Pancreas (tissue), 10 donors: ENCODE measurements at places on chromosomes 3 and 15.
A peak's percentile ranks its signal among the peaks of the same experiment; 100 is the strongest.

DNA sequence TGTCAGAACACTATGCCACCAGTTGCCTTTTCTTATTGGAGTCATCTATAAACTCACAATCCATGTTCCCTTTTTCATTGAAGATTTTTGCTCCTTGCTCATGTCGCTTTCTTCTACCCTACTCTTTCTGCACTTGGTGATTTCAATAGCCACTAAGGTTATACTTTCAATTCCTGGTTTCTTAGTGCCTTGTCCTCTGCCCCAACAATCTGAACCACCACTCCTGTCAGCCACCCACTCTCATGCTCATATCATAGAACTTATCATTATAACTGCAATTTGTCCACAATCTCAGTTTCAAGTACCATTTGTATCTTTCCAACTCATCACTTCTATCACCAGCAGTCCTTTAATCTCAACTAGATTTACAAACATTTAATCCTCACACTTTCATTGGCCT, 10.0 kb upstream of the GRAMD1C start:
- DNase-seq = no peak

DNA sequence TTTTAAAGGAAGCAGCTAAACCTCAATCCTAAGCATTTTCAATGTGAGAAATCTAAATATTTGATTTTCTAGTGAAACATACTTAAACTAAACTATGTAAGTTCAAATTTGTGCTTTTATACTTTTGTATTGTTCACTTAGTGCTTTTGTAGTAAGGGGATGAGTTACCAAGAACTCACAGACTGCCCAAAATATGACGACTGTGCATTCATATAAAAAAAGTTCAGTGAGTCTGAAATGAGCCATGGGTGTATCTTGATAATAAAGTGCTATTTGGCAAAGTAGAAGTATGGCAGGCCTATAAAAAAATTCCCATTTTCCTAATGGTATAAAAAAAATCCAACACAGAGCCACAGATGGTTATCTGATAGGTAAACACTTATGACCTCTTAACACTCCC, 66.2 kb downstream of the NPTN start:
- no peak for DNase-seq

DNA sequence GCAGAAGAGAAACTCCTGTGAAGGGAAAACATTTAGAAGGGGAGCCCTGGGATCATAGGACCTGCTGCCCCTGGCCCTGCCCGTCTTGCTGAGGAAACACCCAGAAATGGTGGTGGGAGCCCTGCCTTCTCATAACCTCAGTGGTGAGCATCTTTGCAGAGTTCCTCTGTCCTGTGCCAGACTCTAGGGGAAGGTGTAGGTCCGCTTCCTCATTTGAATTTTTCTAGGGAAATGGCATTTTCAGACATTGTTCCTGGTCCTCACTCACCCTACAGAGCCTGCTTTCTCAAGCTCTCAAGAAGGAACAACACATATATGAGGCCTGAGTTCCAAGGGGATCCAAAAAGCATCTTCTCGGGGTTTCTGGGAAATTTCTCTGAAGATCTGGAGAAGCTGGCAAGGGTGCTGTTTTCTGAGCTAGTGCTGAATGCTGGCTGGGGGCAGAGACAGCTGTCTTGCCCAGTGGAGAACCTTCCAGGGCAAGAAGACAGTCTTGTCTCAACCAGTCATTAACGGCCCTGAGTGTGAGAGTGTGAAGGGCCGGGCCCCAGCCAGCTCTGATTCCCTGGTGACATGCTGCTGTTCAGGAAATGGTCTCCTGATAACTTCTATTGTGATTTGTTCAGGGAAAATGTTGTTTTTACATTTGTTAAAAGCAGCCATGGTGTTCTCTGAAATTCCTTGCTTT, 283.1 kb upstream of the LRRFIP2 start:
- no peak for DNase-seq

- DNase-seq = no peak
Observed at GRCh38 chr3:49153349-49153912, 12.7 kb downstream of the CCDC71 start.

DNA sequence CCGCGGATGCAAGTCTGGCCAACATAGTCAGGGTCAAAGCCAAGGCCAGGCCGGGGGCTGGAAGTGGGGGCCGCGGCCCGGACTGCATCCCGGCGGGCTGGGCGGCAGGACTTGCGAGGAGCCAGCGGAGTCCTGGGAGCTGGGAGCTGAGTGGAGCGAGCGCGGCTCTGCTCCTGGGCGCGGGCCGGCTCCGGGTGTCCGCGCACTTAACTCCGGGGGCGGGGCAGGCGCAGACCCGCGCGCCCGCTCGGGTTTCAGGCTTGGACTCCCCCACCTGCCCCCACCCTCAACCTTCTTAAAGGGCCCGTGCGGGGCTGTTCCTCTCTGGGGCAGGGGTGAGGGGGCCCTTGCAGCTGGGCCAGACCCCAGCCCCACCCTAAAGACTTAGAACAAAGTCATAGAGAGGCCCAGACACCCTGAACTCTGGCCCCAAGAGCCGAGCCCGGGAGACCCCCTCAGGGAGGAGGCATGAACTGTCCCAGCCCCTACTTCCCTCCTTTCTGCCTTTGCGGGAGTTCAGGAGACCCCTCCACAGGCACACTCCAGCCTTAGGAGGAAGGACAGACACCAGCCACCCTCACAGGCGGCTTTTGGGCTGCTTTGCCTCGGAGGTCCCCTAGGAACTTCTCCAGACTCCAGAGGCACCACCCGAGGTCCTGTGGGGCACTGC, at the start of gene CSPG4:
Gene CSPG4, minus strand, starts transcription at position 181 of the 670 bp plus-strand sequence. Its CDS starts 93 bp downstream, at position 88.
- peak; percentile 67 for DNase-seq

- no peak for DNase-seq
Observed at GRCh38 chr3:43349716-43350115, 63.4 kb downstream of the SNRK start.

DNA sequence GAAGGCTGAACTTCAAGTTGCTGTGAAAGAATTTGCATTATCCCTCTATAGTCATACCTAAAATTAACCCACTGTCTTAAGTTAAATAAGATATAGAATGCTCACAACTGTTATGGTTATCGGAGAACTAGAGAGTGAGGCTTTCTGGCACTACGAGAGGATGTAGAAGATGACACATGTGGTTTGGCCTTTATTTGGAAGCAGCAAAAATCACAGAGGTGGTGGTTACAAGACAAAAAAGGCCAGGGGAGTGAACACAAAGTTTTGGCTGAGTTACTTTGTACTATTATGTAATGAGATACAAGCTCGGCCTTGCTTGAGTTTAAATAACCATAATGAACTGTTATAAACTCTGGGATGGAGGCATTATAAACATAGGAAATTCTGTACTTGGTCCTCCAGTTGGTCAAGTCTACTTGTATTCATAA, 78.3 kb upstream of the ICE2 start:
- DNase-seq = no peak

DNA sequence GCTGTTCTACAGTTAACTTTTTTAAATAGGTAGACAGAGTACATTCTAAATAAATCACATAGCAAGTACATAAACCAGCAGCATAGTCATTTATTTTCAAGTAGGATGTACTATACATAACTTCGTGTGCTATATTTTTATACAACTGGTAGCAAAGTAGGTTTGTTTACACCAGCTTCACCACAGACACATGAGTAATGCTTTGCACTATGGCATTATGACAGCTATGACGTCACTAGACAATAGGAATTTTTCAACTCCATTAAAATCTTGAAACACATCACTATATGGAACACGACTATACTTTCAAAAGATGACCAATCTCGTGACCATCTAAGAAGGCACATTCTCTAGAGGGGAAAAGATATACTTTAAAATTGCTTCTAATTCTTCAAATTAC, 3.5 kb downstream of the TEX55 start:
- DNase-seq = no peak

DNA sequence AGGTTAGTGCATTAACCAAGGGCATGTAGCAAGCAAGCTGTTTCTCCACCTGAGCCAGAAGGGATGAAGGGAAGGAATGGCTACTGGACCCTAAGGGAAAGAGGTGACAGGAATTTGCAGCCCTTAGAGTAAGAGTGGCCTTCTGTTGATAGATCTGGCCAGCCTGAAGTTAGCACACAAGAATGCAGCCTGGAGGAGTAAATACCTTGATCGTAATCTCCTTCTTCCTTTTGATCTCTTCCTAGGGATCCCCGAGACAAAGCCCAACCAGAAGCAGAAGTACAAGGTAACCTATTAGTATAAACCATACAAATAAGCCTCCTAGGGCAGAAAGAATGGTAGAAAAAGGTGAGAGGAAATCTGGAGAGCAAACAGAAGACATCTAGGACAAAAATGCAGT, 134.6 kb downstream of the ATP8B4 start:
- DNase-seq = no peak

GRCh38 chr3:177561769-177562392, 364.6 kb upstream of the TBL1XR1 start:
- DNase-seq = no peak

DNA sequence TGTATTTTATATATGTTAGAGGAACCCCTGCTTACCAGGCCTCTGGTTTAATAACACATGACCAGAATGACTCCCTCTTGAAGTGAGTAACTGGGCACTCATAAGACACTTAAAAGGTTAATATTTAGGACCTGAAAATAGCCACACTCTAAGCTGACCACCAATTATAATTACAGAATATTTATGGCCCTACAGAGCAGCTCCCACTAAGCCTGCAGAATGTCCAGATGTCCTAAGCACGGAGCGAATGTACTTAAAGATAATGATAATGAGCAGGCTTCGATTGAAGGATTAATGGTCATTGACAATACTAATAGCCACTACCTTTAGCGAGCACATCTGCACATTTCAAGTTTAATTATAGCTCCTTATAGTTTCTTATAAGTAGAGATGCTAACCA, 22.8 kb upstream of the KCTD6 start:
- no peak for DNase-seq

- DNase-seq = no peak
Observed at GRCh38 chr3:35777563-35778554, 138.5 kb downstream of the ARPP21 start.

DNA sequence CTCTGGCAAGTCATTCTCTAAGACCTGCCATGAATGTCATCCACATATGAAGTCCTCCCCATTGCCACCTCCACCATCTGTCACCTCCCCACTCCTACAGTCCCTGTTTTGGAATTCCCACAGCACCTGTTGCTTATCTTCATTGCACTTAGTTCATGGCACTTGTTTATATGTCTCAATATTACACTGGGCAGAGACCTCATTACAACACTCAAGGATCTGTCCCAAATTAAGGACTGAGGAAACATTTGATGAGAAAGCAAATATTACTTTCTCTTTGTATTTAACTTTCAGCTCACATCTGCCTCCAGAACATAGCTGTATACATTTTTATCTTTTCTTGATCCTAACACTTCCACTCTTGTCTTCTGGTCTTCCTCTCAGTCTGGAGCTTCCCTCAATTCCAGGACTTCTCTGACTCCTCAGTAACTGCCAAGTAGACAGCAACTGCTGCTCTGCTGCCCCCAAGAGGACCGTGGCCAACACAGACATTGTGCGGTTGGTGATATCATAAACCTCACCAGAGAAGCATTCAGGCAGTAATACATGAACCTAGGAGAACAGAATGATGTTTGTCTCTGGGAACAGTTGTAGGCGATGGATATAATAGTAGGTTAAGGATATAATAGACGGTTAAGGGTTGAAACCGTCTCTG, 45.0 kb upstream of the FGF12 start:
- DNase-seq = no peak

DNA sequence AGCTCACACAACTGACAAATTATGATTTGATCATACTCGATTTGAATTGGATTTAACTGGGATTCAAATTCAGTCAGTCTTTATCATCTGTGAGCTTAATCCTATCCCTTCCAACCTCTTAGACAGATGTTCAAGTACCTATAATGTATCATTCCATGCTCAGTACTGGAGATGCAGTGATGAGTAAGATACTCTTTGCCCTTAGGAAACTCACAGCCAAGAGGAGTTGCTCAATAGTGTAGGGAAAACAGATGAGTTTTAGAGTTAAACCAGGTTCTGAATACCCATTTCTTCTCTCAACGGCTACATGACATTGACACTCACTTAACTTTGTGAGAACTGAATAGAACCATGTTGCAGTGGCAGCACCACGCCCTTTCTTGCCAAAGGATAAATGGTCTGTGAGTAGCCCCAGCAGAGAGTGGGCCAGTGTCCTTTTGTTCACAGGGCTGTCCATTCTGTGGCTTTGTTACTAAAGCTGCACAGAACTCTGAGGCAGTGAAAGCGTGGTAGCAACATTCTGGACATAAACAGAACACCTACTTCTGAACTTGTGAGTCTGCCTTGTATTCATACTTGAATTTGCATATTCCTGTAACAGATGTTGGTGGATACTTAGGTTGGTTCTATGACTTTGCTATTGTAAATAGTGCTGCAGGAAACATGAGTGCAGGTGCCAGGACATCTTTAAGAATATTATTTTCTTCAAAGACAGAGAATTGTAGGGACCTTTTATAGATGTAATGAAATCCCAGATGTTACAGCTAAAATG, 91.6 kb downstream of the RASA2 start:
- DNase-seq = no peak

DNA sequence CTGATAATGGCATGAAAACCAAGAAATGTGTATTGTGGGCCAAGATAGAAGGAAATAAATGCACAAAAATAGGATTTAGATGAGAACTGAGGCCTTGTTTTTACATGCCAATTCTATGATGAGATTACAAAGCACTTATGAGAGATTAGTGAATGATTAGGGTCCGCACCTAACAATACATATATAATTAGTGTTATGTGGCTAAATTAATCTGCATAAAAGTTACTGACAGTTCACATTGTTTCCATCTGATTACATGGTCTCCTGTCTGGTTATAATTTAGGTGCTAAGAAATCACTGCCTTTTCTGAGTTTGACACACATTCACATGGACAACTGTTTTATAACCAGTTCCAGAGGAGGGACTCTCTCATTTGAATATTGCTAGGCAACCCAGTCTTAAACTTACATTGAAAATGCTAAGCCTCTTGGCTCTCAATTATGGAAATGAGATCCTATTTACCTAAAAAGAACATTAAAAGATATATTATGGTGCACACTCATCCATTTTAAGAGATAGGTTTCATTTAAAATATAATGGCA, 117.0 kb upstream of the ARL6 start:
- no peak for DNase-seq

- no peak for DNase-seq
Observed at GRCh38 chr3:38404286-38404685, 49.4 kb upstream of the ACVR2B start.

- no peak for DNase-seq
Observed at GRCh38 chr3:76679541-76679940, 360.4 kb upstream of the ROBO2 start.

- no peak for DNase-seq
Observed at GRCh38 chr3:24137334-24137733, 192.2 kb downstream of the NR1D2 start.

DNA sequence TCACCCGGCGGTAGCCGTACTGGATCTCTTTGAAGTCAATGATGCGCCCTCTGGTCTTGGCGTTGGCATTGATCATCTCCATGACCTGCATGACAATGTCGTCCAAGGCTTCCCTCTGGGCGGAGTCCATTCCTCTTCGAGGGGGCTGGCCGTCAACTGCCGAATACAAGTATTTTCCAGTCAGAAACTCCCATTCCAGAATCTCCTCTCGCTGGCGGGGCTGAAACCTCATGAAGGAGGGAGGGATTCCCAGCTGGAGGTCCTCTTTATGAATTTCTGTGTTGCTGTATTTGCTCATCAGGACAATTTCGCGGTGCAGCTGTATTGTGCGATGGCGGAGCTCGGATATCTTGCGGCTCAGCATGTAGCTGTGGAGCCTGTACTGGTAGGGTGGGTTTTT, 73.4 kb downstream of the CHSY1 start:
- no peak for DNase-seq

GRCh38 chr3:61807865-61808276, 246.5 kb downstream of the PTPRG start:
- no peak for DNase-seq
